NCI-H2029 (cell line): ENCODE measurements at places on chromosomes 16 and 17.

- no peak for DNase-seq
These were observed 5.4 kb upstream of the NAGS start for GRCh38 chr17:43999024-43999423.

DNA sequence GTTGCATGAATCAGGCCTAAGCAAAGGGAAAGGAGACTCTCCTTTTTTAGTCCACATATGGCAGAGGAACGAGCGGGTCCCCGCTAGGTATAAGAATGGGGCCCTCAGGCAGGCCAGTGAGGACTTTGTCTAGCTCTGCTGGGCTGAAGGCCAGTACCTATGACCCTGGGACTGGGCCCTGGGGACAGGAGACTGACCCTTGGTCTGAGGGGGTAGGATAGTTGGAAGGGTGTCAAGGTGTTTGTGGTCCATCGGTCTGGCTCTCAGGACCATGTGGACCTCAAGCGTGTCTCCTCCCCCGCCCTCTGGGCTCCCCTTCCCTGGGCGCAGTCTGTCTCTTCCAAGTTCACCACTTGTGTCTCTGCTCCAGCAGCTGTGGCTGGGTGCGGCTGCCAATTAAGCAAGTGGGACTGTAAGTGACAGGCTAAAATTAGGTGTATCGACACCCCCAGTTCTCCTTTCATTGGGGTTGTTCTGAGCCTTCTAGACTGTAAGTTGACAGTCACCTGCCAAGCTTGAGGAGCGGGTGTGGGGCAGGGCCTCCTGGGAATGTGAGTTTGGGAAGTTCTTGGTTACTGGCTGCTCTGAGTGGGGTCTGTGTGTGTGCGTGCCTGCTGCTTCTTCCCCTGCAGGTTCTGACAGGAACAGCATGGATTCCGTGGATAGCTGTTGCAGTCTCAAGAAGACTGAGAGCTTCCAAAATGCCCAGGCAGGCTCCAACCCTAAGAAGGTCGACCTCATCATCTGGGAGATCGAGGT, 24.5 kb downstream of the AKAP1 start:
- no peak for DNase-seq

- DNase-seq: no peak
These were observed 706 bp downstream of the HLF start for GRCh38 chr17:55265311-55266021.

DNA sequence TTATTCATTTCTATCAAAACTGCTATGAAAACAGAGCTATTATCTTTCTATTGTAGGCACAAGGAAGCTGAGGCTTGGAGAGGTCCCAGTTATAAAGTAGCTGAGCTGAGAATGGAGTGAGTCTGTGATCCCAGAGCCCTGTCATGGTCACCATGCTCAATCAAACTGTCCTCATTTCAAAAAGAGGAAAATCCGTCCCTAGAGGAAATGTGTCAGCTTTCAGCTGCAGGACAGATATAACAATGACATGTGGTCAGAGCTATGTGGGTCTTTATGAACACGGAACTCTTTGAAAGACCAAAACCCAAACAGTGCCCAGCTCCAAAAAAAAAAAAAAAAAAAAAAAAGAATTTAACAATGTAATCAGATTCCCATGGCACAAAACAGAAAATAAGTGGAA, 266.1 kb downstream of the XYLT1 start:
- no peak for DNase-seq

GRCh38 chr16:82146957-82147356, 23.1 kb downstream of the MPHOSPH6 start:
- no peak for DNase-seq

DNA sequence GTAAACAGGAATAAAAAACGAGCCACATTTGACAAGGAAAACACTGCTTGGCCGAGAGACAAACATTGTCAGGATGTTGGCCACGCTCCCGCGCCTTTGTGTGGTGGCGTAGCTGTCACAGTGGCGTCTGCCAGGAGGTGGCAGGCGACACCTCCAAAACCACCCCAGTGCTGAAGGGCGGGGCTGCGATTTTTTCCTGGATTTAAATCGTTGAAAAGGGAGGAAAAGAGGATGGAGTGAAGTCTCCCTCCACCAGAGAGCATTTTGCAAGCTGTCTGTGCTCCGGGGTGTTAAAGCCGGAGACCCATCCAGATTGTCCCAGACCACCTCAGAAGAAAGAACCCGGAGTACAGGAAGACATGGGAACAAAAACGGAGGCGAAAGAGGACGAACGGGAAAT, 12.7 kb downstream of the MRM3 start:
- DNase-seq: peak; percentile 32

DNA sequence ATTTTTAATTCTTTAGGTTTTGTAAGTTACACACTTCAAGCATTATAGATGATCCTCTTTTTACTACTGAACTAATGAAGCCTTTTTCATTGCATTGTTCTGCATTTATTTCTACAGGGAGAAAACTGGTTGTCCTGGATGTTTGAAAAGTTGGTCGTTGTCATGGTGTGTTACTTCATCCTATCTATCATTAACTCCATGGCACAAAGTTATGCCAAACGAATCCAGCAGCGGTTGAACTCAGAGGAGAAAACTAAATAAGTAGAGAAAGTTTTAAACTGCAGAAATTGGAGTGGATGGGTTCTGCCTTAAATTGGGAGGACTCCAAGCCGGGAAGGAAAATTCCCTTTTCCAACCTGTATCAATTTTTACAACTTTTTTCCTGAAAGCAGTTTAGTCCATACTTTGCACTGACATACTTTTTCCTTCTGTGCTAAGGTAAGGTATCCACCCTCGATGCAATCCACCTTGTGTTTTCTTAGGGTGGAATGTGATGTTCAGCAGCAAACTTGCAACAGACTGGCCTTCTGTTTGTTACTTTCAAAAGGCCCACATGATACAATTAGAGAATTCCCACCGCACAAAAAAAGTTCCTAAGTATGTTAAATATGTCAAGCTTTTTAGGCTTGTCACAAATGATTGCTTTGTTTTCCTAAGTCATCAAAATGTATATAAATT, 53.0 kb downstream of the TUBD1 start:
- no peak for DNase-seq

- no peak for DNase-seq
These were observed 2.1 kb downstream of the CCL4L2 start for GRCh38 chr17:36212966-36213365.

GRCh38 chr16:4613636-4614570, 785 bp downstream of the UBALD1 start:
- no peak for DNase-seq

- DNase-seq: no peak
These were observed 186.0 kb upstream of the ZNF469 start for GRCh38 chr16:88196471-88197400.

DNA sequence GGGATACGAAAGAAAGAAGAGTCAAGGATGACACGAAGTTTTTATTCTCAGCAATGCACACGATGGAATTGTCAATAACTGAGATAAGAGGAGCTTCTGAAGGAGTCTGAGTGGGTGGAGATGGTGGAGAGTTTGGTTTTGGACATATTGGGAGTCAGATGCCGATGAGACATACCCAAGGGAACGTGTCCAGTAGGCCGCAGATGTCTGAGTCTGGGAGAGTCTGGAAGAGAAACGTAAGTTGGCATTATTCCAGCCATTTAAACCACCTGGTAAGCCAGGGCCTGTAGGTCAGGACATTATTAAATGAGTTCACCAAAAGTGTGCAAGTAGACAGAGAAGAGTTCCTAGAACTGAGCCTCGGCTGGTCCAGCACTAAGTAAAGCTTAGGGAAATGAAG, 478.3 kb upstream of the CDH5 start:
- DNase-seq: no peak

- DNase-seq: no peak
These were observed 20.5 kb upstream of the ZNF652 start for GRCh38 chr17:49382556-49382955.
